H7 (cell line): ENCODE measurements at places on chromosomes 12 and 14. TPM values are rescaled to one million over a fixed set of nuclear protein-coding genes. Genes with fewer than 3 reads are reported as not detected.
A peak's percentile ranks its signal among the peaks of the same experiment; 100 is the strongest.

The MANSC1 gene
- total RNA-seq, result 0.94 and 2.3 TPM in 2 replicates

The MTA1 gene
- 120 and 160 TPM in 2 replicates for total RNA-seq

The KRT4 gene
- not detected in 2 replicates for total RNA-seq

The SMOC1 gene
- 0.11 and 0.14 TPM in 2 replicates for total RNA-seq

DNA sequence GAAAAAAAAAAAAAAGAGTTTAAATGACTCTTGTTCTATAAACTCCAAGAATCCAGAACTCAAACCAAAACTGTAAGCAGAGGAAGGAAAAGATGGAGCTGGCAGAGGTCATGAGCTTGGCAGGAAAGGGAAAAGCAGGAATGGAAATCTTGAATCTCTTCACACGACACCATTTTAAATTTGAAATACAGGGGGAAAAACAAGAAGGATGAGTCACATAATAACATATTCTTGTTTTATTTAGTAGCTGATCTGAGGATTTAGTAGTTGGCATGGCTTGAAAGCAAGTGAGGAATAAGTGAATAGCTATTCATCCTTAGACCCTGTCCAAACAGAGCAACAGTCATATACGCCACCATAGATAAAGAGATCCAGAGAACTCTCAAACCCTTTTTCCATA is 35.0 kb downstream of the EPS8 start:
- DNase-seq, result no peak

DNA sequence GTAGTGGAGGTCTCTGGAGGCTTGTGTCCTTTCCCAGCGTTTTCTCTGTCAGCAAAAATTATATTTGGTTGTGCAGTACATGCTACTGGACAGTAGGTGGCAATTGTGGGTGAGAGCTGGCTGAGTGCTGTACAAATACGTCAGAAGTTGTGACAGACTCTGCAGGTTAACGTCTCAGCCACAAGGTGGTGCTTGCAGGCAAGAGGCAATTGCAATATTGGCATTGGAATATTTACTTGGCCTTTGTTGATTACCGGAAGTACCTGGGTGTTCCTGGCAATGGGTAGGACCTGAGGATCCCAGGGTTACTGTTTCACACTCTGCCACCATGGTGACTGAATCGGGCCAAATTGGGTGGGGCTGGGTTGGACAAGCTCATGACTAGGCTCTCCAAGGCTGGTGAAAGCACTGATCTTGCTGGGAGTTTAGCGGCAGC is 333.9 kb upstream of the LMO3 start:
- DNase-seq, result peak; percentile 16

- no peak for DNase-seq
Measured at GRCh38 chr14:58805605-58806409, 168.0 kb downstream of the DACT1 start.

DNA sequence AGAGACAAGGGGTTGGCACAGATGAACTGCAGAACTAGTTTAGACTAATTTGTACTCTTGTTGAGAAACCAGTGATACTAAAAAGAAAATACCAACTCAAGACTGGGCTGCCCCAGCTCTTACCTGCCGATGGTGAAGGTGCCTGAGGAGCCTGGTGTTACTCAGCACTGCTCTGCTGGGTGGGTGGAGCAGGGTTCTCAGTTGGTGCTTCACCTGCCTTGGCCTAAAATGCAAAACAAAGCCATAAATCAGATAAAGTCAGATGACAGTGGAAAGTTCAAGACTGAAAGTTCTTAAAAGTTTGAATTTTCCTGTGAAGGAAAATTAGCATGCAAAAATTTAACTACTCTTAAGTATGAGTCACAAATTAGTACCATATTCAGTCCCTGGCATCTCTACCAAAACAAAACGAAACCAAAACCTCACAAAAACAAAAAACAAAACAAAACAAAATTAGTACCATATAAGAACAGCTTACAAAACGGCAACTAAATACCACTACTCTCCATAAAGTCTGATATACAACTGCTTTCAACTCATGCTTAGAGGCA is 21.9 kb downstream of the YBX3 start:
- DNase-seq, result no peak

GRCh38 chr14:35964697-35965286 is 138.7 kb downstream of the BRMS1L start:
- no peak for DNase-seq

DNA sequence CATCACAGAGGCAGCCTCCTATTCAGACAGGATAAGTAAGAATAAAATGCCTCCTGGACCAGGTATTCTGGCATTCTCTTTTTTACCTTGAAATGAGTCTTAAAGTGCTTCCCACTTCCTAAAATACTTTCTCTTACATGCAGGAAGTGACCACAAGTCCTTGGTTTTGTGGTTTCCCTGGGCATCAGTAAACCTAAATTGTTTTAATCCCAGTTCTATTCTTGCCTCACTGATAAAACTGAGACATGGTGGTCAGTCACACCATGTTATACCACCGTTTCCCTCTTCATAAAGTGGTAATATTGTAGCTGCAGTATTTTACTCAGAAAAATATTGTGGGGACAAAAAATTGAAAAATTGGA is 1.2 kb upstream of the SALL2 start:
- no peak for DNase-seq

GRCh38 chr12:113462117-113462774 is 9.4 kb downstream of the LHX5 start:
- peak; percentile 86 for DNase-seq

DNA sequence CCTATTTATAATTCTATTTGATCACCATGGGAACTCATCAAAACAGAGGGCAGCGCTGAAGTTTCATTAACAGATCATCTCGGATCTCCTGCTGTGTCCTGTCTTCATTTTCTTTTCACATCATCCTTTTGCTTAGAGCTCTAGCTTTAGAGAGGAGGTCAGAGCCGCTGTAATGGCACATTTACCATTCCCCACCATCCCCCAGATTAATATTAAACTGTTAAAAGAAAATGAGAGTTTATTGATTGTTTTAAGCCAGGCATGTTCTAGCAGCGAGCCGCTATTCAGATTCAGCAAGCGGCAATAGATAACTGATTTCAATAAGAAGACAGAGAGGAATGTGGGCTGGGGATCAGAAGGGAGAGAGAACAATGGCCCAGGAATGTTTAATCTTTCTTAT is 308.8 kb downstream of the EGLN3 start:
- DNase-seq, result peak; percentile 10

GRCh38 chr12:29519585-29520182 is 22.2 kb upstream of the OVCH1 start:
- DNase-seq, result no peak

- DNase-seq, result no peak
Measured at GRCh38 chr14:65446159-65446558, 33.6 kb downstream of the FUT8 start.

DNA sequence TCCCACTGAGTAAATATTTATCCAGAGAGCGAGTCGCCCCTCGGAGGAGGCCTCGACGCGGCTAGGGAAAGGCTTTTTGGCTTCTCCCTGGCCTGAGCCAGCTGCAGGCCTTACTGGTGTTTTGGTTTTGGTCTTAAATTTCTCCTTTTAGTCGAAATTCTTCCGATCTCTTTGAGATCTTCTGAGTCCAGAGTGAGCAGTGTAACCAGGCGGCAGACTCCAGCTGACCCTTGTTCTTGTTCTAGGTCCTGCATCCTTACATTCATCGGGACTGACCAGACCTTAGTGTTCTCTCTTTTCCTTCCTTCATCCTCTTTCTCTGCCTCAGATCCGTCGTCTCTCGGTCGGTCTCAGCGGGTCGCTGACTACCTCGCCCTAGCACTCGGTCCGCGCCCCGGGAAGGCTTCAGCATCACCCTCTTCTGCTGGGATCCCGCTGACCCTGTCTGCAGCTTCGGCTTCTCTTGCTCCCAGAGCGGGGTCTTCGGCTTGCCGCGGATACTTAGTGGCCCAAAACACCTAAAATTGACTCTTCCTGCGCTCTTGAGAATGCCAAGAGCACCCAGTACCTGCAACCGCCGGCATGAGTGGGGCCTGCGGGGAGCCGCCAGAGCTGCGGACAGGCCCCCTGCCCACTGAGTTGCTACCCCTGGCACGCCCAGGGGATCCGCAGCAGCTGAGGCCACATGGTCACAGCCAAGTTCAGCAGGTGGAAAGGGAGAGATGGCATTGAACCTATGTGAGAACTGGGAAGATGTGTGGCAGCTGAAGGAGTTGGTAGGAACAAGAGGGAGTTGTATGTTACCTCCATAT is 2.4 kb upstream of the PAX9 start:
- DNase-seq, result peak; percentile 40
